ENCODE measurements at places on chromosomes 6 and 20. TPM values are rescaled to one million over a fixed set of nuclear protein-coding genes. Genes with fewer than 3 reads are reported as not detected.

CD109 gene
- 2.2 TPM for total RNA-seq

HSPA12B gene
- not detected for total RNA-seq

TRIM31 gene
- total RNA-seq: not detected

CASS4 gene
- 4.1 TPM for total RNA-seq

LTA gene
- 3,727 TPM for total RNA-seq

C4B gene
- 5.0 TPM for total RNA-seq

CNBD2 gene
- 6.8 TPM for total RNA-seq

DNA sequence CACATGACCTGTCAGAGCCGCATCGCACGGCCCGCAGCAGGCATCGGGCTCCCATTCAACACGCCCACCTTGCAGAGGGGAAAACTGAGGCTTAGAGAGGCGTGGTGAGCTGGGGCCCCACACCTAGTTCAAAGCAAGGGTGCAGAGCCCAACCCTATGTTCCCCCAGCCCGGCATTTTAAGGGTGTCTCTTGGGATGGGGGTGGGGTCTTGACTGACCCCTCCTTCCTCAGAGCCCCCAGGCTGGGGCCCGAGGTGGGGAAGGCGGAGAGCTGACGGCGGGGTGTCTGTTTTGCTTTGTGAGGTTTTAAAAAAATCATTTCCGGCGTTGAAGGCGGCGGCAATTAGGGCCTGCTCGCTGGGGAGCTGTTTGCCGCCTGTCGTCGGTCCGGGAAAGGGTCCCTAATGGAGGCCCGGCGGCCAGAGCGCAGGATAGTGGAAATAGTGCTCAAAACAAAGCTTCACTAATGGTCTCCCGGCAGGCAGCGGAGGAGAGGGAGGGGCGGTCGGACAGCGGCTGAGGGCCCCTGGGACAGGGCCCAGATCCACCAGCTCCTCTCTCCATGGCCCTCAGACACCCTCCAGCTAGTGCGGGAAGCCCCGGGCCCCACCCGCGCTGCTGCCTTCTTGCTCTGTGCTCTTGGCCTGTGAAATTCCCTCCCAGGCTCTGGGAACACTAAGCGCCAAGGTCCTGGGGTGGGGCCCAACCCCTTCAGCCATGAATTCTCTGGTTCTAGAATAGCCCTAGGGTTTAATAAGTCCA is 11.9 kb downstream of the VSTM2L start:
- no peak for DNase-seq

DNA sequence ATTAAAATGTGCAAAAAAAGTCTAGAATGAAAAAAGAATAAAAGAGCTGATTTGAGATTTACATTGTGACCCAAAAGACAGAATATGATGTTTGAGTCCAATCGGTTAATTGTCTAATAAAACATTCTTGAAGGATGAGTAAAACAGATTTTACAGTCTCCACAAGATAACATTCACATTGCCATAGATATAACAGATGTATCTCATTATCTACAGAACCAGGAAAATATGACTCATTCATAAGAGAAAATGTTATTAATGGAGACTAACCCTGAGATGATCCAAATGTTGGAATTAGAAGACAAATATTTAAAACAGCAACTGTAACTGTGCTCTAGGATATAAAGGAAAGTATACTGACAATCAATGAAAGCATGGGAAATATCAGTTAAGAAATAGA is 141.7 kb downstream of the RFX6 start:
- no peak for DNase-seq

- DNase-seq: no peak
Measured at GRCh38 chr20:52905241-52905994, 66.7 kb upstream of the TSHZ2 start.

DNA sequence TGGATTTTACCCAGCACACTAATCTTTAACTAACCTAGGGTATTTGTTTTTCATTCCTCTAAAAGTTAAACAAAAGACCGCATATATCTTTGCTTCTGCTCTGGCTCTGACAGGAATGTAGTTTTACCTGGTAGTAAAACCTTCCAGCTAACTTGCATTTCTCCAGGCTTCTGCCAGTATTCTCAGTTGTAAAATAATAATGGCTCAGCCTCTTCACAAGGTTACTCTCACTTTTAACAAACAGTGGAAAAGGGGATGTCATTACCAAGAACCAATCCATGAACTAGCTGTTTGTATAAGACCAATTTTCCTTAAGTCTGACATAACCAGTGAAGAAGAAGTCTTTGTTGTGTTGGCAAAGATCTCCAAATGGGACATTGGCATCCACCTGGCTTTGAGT is 10.0 kb downstream of the THBS2 start:
- DNase-seq: no peak

GRCh38 chr20:61044499-61044898 is 207.6 kb upstream of the CDH4 start:
- no peak for DNase-seq

GRCh38 chr6:5398530-5398929 is 137.2 kb downstream of the FARS2 start:
- DNase-seq: no peak

GRCh38 chr6:34511214-34511914 is 44.8 kb downstream of the SPDEF start:
- DNase-seq: no peak

GRCh38 chr20:6744180-6744579 is 23.3 kb upstream of the BMP2 start:
- DNase-seq: no peak

DNA sequence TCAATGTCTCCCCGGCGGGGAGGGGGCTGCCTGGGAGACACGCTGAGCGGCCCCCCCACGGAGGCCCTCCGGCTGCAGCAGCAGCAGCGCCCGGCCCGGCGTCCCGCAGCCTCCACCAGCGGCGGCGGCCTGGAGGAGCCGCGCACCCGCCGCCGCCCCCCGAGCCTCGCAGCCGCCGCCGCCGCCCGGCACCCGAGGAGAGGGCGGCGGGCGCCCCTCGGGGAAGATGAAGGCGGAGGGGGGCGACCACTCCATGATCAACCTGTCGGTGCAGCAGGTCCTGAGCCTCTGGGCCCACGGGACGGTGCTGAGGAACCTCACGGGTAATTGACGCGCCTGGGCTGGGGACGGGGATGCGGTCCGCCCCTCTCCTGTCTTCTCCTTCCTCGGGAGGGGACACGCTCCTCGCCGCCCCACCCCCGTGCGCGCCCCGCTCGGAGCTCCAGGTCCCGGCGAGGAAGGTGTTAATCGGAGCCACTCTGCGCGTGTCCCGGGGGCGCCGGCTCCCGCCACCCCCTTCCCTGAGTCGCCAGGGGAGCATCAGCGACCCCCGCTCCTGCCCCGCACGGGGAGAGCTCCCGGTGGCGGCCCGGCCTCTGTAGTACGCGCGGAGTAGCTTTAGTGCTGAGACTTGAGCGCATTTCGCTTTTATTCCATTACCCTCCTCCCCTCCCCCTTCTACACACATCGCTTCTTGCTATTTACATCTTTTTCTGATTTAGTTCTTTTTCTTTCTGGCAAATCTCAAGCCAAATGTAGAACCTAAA is 686 bp downstream of the TMEM170B start:
- DNase-seq: no peak

DNA sequence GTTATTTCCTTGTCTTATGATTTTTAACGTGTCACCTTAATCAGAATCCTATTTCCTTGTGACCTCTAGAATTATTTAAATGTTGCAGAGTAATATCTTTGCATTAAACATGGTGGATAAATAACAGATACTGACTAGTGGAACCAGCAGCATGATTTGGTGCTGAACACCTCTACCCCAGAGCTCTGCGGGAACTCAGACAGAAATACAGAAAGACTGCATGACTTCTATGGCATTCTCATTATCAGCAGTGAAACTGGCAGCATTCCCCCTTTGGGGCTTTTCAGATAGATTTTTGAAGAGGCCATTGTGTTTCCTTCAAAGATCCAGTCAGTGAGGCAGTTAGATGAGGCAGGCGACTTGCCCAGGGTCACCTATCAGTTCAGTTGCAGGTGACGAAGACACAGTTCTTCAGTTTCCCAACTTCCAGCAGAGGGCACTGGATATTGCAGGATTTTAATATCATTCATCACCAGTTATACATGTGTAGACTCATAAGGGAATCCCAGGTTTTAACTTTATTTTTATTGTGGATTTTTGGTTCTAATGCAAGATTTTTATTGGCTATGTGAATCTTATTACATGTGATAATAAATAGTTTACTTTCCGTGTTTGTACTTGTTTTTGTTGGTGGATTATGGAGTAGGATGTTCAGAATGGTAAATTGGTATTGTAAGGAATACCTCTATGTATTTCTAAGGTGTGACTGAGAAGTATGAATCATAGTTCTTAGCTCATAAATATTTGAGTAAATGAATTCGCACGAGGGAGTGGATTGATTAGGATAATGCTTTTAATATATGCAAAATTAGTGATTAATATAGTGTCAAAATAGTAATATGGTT is 81.3 kb downstream of the AFDN start:
- DNase-seq: no peak

DNA sequence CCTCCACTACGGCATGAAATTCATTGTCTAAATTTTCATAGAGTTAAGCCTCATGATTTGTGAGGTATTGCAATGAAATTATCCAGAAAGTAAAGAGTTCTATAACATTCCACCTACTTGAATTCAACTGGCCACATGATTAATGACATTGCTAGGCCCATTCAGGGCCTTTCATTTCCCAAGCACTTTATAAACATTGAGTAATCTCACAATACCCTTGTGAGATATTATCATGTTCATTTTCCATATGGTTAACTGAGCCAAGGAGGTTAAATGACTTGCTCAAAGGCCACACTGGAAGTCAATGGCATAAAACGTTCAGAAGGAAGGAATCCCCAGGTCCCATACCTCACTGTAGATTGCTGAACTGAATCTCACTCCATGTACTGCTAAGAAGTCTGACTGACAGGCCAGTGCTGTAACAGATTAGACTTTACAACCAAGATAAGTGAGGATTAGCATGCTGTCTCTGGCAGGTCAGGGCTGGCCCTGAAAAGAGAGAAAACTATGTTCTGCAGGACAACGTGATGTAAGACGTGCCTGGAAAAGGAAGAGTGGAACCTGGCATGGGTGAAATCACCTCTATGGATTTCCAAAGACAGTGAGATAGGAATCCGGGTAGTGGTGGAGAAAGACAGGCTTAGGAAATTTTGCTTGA is 75.9 kb upstream of the SPACA1 start:
- DNase-seq: no peak

- DNase-seq: no peak
Measured at GRCh38 chr6:41935685-41936072, 5.9 kb downstream of the CCND3 start.

DNA sequence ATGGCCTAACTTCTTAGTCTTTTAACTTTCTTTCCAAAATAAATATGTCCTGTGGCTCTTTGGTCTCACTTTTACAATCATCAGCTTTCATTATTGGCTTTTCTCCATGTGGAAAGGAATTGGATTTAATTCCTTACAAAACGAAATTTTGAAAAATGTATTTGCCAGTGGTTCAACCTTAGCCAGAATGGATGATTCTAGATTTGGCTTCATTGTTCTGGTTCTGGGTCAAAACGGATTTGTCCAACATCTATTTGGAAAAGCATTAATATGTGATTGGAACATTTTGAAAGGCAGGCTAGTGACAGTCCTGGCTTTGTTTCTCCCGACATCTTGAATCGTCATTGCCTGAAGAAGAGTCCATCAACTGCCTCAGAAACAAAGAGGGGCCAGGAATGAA is 59.2 kb downstream of the TENT5A start:
- DNase-seq: no peak

DNA sequence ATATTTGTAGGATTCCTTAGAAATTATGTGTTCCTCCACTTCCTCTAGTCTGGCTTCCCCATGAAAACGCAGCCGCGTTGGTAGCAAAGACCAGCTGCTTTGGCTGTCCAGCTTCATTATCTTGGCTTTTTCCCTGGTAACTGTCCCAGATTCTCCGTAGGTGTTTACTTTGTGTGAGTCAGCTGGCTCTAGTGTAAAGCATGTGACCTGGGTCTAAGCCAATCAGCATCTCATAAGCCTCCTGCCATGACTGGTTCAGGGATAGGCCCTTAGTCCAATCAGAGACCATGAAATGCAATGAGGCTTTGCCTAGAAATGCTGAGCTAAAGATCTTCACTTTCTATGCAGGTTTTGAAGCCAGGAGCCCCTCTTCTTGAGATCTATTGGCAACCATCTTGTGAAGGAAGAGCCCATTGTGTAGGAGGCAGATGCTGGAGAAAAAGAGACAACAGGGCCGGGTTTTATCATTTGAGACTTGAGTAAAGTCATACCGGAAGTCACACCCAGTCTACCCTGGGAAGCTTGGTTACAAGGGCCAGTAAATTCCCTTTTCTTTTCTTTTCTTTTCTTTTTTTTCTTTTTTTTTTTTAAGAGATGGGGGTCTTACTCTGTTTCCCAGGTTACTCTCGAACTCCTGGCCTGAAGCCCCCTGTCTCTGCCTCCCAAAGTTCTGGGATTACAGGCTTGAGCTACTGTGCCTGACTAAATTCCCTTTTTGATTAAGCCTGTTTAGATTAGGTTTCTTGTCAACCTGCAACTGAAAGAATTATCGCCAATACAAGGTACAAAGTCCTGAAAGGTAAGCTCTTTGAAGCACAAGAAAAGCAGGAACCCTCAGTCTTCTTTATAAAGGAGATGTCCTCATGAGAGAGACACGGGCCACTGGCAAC is 256.5 kb upstream of the RREB1 start:
- DNase-seq: no peak

DNA sequence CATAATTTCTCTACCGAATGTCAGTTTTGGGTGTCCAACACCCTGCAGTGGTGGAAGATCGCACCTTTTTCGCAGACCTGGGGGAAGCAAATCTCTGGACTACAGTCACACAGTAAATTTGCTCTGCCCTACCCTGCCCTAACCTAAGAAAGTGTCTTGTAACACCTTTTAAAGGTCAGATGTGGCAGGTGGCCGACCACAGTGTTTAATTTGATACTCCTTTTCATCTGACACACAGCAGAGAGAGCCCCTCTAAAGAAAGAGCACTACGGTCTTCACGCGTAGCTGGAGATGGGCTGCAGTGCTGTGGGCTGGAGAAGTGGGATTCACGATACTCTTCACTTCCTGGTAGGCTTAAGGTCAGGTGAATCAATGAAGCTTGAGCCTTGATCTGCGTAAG is 109.9 kb downstream of the TMEM242 start:
- peak; percentile 16 for DNase-seq

GRCh38 chr20:59823491-59824259 is 109.8 kb downstream of the SYCP2 start:
- no peak for DNase-seq

DNA sequence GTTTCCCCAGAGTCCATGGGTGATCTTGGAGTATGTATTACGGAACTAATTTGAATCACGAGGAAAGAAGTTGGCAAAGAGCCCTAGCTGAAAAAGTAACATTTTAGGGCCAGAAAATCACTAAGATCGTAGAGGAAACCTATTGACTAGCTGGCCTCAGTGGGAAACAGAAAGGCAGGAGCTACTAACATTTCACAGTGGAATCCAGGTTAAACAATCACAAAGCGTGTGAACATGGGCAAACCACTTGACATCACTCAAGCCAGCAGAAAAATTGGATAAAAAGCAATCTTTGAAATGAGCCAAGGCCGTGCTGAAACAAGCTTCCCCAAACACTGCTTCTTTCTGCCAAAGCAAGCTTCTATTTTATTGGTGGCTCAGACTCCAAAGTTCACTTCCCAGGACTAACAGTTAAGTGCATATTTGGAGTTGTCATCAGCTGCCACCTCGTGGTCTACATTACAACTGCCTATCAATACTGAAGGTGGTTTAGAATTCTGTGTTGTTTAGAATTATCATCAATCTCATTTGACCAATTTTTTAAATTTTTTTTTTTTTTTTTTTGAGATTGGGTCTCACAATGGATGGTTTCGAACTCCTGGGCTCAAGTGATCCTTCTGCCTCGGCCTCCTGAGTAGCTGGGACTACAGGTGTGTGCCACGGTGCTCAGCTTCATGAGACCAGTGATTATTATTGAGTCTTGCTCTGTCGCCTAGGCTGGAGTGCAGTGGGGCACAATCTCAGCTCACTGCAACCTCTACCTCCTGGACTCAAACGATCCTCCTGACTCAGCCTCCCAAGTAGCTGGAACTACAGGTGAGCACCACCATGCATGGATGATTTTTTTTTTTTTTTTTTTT is 10.6 kb downstream of the RPS10 start:
- DNase-seq: no peak

Data from natural killer cell treated with Interleukin-12 subunit alpha and Interleukin-12 subunit beta and Interleukin-15 and Interleukin-18, amount 100 ng/mL, for 72 hours (primary cell).